ENCODE measurements at places on chromosomes 1 and 21. TPM values are rescaled to one million over a fixed set of nuclear protein-coding genes. Genes with fewer than 3 reads are reported as not detected.

GRCh38 chr1:222561656-222562055, 13.8 kb upstream of the HHIPL2 start:
- no peak for DNase-seq

- no peak for DNase-seq
Measured at GRCh38 chr21:29201186-29201585, 70.7 kb downstream of the MAP3K7CL start.

GRCh38 chr1:38117444-38117887, 70.9 kb upstream of the POU3F1 start:
- DNase-seq = no peak

- DNase-seq = no peak
Measured at GRCh38 chr1:96688767-96689166, 32.8 kb upstream of the PTBP2 start.

GRCh38 chr1:99647490-99647889, 1.6 kb downstream of the PALMD start:
- DNase-seq = no peak

HFM1 gene
- total RNA-seq = 1.7 TPM

All from heart right ventricle (tissue), 16 donors.